ENCODE measurements at places on chromosomes 1 and 21. TPM values are rescaled to one million over a fixed set of nuclear protein-coding genes. Genes with fewer than 3 reads are reported as not detected.

DNA sequence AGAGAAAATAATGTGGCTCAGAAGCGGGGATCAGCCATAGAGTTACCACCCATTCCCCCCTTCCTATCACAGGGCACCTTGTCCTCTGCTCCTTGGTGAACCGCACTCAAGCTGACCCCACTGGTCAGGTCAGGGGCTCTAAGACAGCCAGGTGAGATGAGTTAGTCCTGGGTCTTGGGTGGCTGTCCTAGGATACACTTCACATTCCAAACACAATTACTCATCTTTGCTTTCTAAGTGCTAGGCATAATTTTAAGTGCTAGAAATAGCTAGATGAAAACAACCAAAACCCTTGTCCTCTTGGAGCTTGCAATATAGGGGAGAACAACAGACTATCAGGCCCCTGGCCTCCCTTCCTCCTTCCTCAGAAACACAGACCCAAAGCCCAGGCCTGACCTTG is 7.8 kb upstream of the MUTYH start:
- peaks cover 20% of the 10 kb centered on the region for H3K36me3 ChIP-seq
- H3K4me3 ChIP-seq = no peak overlapping the region
- H3K4me1 ChIP-seq = peaks cover 8% of the 10 kb centered on the region
- no peaks in the 10 kb centered on the region for H3K27me3 ChIP-seq

DNA sequence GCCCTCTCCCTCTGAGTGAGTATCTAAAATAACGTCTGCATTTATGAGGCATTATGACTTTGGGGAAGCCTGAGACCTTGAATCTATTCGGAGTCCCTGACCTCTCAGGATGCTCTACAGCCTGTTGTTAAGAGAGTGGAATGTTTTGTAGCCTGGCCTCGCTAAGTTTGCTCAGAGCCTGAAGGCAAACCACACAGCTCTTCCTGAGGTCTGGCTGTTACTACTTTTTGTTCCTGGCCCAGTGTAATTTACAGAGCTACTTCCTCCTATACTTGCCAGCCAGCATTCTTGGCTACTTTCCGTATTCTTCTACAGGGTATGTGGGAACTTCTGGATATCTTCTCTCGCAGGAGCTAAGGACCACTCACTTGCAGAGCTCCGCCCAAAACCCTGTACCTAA is 3.6 kb upstream of the ZMYM4 start:
- peaks cover 4% of the 10 kb centered on the region for H3K36me3 ChIP-seq
- no peak overlapping the region for H3K27ac ChIP-seq
- H3K4me3 ChIP-seq = no peak overlapping the region
- no peak for DNase-seq

DNA sequence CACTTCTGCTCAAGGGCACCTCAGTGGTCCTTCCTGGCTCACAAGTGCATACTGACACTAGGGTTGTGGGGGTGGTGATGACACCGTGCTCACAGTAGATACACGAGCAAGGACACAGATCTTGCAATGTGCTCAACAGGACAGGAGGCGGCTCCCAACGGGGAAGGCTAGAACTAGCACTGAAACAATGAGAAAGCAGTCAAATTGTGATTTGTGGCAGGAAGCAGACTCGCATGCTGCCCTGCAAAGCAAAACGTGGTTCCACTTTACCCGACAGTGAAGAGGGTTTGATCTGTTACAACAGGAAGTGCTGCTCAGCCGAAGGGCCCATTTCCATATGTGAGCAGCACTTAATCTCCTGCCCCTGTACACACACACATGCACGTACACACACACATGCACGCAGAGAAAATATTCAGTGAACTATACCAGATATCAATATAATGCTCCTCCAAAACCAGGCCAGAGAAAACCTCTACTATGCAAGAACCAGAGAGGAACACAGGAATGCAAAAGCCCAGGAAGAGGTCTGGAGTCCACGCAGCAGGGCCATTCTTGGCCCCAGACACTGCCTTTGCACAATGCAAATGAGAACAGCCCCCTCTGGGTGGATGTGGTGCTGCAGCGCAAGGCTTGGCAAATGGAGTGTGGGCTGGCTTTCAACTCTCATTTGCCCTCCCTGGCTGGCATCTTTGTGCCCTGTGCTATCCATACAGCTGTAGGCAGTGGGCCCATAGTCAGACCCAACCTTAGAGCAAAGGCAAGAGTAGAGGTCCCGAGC is 47.1 kb downstream of the KANK4 start:
- H3K27ac ChIP-seq = peak overlapping the region; percentile 96
- H3K27me3 ChIP-seq = no peaks in the 10 kb centered on the region
- peaks cover 29% of the 10 kb centered on the region for H3K4me1 ChIP-seq

Gene C1orf87
- total RNA-seq = not detected

DNA sequence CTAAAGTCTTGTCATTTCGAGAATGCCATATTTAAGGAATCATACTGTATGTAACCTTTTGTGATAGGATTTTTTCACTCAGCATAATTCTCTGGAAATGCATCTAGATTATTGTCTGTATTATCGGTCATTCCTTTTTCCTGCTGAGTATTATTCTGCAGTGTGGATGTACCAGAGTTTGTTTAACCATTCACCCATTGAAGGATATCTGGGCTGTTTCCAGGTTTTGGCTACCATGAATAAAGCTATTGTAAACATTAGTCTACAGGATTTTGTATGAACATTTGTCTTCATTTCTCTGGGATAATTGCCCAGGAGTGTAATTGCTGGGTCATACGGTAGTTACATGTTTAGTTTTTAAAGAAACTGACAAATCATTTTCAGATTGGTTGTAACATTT is 61.8 kb downstream of the ATP1A1 start:
- H3K4me1 ChIP-seq = no peaks in the 10 kb centered on the region
- peaks cover 26% of the 10 kb centered on the region for H3K27me3 ChIP-seq
- H3K4me3 ChIP-seq = no peak overlapping the region
- H3K36me3 ChIP-seq = no peaks in the 10 kb centered on the region

DNA sequence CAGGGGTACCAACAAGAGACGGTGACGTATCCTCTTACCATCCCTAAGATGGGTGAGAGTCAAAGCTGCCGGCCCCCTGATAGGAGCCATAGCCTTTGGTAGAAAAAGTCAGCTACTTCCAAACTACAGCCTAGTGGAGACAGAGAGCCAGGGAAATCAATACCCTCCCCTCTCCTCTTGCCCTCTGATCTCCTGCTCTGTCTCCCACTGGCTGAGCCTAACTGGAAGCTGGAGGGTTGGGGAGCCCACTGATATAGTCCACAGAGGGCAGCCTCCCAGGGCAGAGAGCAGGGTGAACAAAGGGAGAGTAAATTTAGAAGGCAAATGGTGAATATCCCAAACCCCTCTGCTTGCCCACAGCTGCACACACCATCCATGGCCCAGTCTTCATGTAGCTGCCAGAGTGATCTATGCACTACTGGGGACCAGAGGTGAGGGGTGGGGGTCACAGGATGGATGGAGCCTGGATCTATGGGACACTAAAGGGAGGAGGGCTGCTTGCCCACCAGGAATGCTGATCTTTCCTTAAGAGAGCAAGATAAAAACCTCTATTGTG is 80.0 kb downstream of the DHRS3 start:
- no peak overlapping the region for H3K4me3 ChIP-seq
- DNase-seq = no peak
- H3K27ac ChIP-seq = no peak overlapping the region
- H3K27me3 ChIP-seq = peaks cover 4% of the 10 kb centered on the region
- peaks cover 25% of the 10 kb centered on the region for H3K36me3 ChIP-seq
- peaks cover 9% of the 10 kb centered on the region for H3K4me1 ChIP-seq

Gene POGK
- total RNA-seq = 38.0 TPM

Gene EGLN1
- total RNA-seq = 29.3 TPM

DNA sequence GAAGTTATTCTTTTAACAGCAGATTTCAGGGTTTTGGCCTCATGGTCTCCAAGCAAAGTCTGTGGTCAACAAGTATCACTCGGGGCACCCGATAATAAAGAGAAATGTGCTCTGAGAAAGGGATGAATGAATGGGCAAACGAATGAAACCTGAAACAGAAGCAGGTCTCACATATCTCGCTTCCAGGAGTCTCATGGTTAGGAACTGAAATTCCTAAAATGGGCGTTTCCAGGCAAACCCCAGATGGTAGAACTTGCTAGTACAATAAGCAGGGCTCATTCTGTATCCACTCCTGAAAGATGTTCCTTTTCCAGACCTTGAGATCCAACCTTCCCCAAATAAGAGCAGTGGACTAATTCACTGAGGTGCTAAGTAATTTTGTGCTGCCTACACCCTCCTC is 87.2 kb downstream of the LAMC2 start:
- H3K27me3 ChIP-seq = peaks cover 4% of the 10 kb centered on the region
- H3K4me1 ChIP-seq = peaks cover under 1% of the 10 kb centered on the region
- DNase-seq = no peak
- no peak overlapping the region for H3K4me3 ChIP-seq
- H3K36me3 ChIP-seq = no peaks in the 10 kb centered on the region
- no peak overlapping the region for H3K27ac ChIP-seq

DNA sequence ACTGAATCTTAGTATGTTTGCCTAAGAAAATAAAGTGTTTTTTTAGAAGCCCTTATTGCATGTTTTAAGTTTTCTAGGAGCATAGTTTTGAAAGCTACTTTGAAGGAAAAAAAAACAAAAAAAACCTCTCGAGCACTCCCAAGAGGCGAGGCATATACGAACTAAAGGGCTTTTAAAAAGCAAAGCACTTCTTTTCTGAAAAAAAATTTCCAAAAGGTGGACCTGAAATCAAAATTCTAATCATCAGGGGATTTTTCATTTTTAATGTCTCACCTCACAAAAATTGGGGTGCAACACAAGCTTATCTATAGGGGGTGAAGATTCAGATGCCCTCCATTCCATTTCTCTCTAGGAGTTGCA is 594 bp downstream of the GLMN start:
- H3K4me1 ChIP-seq = peaks cover 53% of the 10 kb centered on the region
- H3K27me3 ChIP-seq = no peaks in the 10 kb centered on the region
- peak overlapping the region; percentile 94 for H3K27ac ChIP-seq
- peaks cover 33% of the 10 kb centered on the region for H3K36me3 ChIP-seq

GRCh38 chr1:161119092-161119903 is 1.4 kb downstream of the NIT1 start:
- H3K4me3 ChIP-seq = peak overlapping the region; percentile 94
- DNase-seq = peak; percentile 66
- H3K4me1 ChIP-seq = peaks cover 57% of the 10 kb centered on the region
- peaks cover 46% of the 10 kb centered on the region for H3K36me3 ChIP-seq
- no peaks in the 10 kb centered on the region for H3K27me3 ChIP-seq
- peak overlapping the region; percentile 92 for H3K27ac ChIP-seq

- peaks cover 4% of the 10 kb centered on the region for H3K27me3 ChIP-seq
- H3K4me3 ChIP-seq = no peak overlapping the region
- H3K4me1 ChIP-seq = no peaks in the 10 kb centered on the region
- no peak overlapping the region for H3K27ac ChIP-seq
Measured at GRCh38 chr1:48530727-48531351, 58.8 kb upstream of the SPATA6 start.

Gene KRTAP10-7
- not detected for total RNA-seq

DNA sequence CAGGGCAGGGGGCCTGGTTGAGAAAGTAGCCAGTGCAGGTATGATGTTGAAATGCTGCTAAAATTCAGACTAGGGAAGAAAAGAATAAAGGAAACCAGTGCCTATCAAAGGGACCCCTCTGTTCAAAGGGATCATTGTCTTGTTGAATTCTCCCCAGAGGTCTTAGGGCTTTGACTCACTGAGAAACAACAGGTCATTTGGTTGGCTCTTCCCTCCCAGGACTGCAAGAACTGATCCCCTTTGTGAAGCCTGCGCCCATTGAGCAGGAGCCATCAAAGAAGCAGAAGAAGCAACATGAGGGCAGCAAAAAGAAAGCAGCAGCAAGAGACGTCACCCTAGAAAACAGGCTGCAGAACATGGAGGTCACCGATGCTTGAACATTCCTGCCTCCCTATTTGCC is 11.8 kb upstream of the CELSR2 start:
- no peak for DNase-seq
- no peak overlapping the region for H3K4me3 ChIP-seq
- peaks cover 28% of the 10 kb centered on the region for H3K4me1 ChIP-seq

Gene CLCN6
- total RNA-seq = 15.7 TPM

DNA sequence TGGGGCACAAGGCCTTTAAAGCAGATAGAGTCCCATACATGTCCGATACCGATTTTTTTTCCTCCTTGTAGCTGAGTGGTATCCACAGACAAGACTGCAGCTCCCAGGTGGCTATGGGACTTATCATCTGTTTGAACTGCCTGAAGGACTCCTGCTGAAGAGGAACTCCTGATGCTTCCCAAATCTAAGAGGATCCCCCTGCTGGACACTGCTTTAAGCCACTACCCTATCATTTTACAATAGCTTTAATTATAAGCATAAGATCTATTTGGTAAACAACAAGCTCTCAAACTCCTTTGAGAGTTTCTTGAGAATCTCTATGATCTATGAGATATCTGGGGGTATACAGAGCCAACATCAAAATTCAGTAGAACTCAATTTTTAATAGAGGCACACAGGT is 11.7 kb downstream of the NDC1 start:
- no peaks in the 10 kb centered on the region for H3K27me3 ChIP-seq
- H3K4me1 ChIP-seq = no peaks in the 10 kb centered on the region
- H3K4me3 ChIP-seq = no peak overlapping the region
- no peak overlapping the region for H3K27ac ChIP-seq
- no peak for DNase-seq
- H3K36me3 ChIP-seq = peaks cover 34% of the 10 kb centered on the region

DNA sequence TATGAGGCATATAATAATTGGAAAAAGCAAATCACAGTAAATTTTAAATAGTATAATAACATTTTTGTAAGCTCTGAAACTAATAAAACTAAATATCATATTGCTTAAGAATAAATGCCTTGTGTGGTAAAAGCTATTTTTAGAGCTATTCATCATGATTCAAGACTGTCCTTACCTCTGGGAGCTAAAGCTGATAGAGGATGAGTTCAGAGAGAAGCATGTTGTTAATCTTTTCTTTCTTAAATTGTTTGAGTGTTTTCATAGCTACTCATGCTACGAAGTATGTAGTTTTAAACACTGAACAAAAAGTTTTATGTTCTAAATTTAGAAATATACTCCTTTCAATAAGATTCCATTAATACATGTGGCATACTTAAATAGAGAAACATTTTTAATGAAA is 30.5 kb downstream of the IFI16 start:
- H3K4me3 ChIP-seq = no peak overlapping the region
- H3K4me1 ChIP-seq = peaks cover 46% of the 10 kb centered on the region
- H3K27ac ChIP-seq = no peak overlapping the region

GRCh38 chr1:58993403-58993802 is 209.6 kb upstream of the JUN start:
- peaks cover 25% of the 10 kb centered on the region for H3K4me1 ChIP-seq
- H3K27me3 ChIP-seq = no peaks in the 10 kb centered on the region
- H3K27ac ChIP-seq = no peak overlapping the region

DNA sequence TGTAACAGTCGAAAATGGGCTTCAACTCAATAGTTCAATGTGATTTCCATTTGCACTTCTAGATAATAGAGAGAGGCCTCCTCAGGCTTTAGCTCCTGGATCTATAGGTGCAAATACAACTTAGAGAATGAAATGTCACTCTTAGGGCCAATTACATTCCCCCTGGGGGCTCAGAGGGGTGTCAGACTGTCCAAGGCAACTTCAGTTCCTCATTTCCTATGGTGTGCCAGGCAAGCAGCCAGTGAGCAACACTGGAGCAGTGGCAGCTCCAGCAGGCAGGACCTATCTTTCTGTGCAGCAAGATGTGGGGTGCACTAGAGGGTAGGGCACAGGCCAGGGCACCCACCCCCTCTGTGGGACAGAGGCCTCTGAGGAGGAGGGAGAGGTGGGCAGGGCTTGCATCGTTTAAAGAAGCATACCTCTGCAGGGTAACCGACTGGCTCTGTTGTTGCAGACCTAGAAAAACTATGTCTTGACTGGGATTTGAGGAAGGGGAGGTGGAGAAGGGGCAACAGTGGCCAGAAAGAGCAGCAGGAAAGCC is 97.3 kb downstream of the SUSD4 start:
- no peak overlapping the region for H3K27ac ChIP-seq
- no peak for DNase-seq
- no peaks in the 10 kb centered on the region for H3K36me3 ChIP-seq
- no peak overlapping the region for H3K4me3 ChIP-seq
